ENCODE measurements at places on chromosomes 1 and 21.

DNA sequence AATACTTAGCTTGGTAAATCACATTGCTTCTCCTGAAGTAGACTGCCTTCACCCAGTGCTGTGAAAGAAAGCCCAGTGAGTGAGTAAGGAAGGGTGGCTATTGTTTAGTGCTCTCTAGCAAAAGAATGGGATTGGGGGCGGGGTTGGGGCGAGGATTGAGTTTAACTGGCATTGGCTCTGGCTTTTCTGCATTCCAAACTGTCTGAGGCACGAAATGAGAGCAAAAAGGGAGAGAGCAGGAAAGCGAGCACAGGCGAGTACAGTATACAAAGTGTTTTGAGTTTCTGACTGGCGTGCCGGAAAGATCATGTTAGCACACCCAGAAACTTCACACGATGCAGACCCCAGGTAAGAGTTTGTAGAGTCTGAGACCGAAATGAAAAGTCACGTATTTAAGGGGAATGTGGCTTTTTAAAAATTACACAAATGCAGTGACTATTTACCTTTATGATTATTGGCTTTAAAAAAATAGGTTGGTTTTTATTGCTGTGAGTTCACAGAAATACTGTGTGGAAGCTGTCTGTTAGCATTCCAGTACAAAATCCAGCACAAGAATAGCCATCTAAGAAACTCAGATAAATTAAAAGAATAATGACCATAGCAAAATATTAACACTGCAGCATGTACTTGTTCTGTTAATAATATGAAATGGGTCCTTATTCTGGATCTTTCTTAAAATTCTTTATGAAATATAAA lies 155.4 kb downstream of the CLEC20A start:
- no peak for DNase-seq

DNA sequence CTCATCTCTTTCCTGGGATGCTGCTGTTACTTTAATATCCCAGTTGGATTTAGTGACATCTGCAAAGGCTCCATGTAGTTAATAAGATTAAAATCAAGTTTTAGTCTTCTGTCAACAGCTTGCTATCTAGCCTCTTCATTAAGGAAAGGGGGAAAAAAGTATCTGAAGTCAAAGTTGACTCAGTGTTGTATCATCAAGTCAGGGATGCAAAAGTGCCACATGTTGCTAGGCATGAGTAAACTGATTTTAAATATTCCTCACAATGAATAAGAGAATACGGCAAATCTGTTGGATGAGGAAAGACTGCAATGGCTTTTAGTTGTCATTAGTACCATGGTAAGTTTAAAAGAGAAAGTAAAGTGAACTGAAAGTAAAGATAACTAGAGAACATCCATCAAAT lies 383.2 kb upstream of the ZRANB2 start:
- no peak for DNase-seq

GRCh38 chr1:177228693-177229065 lies 57.9 kb downstream of the BRINP2 start:
- no peak for DNase-seq

DNA sequence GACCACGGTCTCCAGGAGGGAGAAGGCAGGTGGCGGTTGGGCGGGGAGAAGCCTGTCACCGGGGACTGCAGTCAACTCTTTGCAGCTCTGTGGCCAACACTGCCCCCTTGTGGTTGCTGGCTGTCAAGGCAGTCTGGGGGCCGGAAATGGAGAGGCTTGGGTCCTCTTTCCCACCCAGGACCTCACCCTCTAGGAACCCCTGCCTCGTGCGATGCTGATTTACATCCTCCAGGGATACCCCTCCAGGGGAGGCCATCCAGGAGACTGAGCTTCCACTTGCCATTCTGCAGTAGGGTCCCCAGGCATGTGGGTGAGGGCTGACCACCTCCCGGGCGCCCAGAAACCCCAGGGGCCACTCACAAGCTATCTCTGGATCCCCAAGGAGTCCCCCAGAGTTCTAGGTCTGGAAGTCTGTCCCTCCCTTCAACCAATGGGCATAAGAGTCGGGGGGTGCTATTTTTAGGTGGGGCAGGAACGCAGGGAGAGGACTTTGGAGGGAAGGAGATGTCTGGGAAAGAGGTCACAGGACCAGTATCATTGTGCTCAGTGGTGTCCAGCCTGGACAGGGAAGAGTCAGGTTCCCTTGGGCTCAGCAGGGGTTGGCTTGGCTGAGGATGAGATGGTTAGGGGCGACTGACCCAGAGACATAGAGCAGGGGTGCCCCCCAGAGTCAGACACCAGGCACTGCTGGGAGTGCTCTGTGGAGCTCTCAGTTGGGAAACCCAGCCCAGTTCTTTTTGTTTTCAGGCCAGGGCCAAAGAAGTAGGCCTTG lies 7.1 kb upstream of the GPR61 start:
- no peak for DNase-seq

- DNase-seq: no peak
Measured at GRCh38 chr21:23977971-23978370, 1629.3 kb downstream of the MRPL39 start.

GRCh38 chr1:206606867-206607266 lies 5.4 kb downstream of the EIF2D start:
- no peak for DNase-seq

Measured in NCI-H1417 treated with DMSO at 0.1 percent for 48 hours (cell line).